ENCODE measurements at places on chromosomes 1 and 21.

DNA sequence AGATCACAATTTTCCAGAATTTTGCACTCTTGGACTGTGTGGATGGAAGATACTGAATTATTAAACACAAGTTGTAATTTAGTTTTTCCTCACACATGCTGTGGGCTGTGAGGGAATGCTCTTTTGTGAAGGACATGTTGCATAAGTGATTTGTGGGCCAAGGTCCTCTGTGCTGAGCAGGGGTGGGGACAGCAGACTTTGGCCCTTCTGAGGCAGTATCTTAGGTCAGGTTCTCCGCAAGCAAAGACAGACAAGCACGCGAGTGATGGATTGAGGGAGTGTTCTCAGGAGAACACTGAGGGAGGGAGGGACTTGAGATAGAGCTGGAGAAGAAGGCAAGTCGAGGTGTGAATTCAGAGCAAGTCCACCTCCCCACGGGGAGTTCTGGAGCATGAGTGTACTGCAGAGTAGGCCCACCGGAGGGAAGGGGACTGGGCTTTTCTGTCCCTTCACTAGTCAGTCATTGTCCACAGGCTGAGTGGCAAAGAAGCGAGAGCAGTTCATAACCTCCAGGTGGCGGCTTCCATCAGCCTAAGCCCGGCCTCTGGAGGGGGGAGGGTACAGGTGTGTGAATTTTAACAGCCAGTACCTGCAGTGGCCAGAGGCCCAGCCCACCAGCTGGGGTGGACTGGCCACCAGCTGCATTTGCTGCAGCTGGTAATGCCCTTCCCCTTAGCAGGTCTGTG, 19.1 kb upstream of the CD101 start:
- DNase-seq = no peak

- peak; percentile 41 for DNase-seq
These were observed 4.5 kb upstream of the IL10RB start for GRCh38 chr21:33261635-33262034.

DNA sequence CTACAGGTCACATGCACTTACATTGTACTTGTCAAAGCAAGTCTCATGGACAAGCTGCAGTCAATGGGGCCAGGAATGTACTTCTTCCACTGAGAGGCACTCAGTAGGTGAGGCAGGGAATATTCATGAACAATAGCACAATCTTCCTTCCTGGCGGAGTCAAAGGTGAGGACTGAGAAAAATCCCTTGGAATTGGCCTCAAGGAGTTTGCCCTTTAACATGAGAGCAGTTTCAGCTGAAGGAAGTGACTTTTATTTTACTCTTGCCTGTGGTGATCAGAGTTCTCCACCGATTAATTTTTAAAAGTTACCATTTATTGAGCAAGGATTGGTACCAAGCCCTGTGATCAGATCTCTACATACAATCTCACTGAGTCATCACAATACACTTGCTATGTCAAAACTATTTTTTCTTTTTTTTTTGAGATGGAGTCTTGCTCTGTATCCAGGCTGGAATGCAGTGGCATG, 11.2 kb upstream of the AK2 start:
- peak; percentile 39 for DNase-seq

- DNase-seq = peak; percentile 43
These were observed at the start of gene FAM43B for GRCh38 chr1:20551945-20552727. Gene FAM43B (plus strand): TSS chr1:20552573. CDS start chr1:20552974, 401 bp downstream.

GRCh38 chr1:170049176-170049800, 25.2 kb downstream of the KIFAP3 start:
- DNase-seq = no peak

DNA sequence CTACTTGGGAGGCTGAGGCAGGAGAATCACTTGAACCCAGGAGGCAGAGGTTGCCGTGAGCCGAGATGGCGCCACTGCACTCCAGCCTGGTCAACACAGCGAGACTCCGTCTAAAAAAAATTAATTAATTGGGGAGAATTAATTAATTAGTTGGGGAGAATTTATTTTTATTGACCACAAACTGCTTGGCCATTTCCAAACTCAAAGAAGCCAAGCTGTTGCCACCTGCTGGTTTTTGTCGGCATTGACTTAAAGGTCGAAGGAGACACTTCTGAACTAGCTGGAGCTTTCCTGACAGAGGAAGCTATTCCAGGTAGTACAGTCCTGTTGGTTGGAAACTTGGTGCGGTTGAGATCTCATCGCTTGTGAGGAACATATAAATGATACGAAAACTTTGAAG, 13.1 kb downstream of the MAP1LC3C start:
- DNase-seq = peak; percentile 30

DNA sequence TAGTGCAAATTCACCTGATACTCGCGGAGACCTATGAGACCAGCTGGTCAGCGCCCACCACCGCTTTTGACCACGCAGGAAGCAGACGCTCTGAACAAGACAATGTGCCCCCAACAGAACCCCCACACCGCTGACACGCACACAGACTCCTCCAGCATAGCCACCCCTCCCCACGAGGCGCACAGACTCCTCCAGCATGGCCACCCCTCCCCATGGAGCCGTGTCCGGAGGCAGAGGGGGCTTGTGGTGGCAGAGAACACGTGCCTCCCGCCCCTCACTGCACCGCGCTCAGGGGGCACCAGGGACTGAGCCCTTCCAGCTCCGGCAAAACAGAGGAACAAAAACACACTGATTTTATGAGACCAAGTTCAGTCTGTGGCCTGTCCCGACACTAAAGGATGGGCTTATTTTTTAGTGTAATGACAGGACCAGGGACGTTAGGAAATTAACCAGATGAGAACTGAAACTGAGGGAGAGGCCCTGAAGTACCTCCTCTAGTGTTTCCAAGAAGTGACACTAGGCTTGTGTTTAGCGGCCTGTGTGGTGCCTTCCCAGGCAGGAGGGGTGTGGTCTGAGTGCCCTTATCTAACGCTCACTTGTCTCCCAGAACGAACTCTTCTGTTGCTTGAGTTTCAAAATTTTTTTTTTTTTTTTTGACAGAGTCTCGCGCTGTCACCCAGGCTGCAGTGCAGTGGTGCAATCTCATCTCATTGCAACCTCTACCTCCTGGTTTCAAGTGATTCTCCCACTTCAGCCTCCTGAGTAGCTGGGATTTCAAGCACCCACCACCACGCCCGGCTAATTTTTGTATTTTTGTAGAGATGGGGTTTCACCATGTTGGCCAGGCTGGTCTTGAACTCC, 10.0 kb upstream of the AGPAT3 start:
- DNase-seq = no peak

DNA sequence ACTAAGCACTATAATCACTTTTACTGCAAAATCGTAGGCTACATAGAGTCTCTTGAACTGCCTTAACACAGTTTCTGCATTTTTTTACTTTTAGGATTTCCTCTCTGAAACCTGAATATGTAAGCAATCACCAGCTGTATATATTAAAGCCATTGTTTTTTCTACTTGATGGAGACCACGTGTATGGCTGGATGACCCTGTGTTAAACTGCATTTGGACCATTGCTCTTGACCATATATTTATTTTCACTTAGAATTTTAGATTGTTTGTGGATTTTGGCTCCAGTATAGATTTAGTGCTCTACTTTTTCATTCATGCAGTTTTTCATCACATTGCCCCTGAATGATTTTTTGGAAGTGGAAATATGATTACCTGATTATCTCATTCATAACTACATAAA, 320.5 kb upstream of the SGIP1 start:
- DNase-seq = no peak

DNA sequence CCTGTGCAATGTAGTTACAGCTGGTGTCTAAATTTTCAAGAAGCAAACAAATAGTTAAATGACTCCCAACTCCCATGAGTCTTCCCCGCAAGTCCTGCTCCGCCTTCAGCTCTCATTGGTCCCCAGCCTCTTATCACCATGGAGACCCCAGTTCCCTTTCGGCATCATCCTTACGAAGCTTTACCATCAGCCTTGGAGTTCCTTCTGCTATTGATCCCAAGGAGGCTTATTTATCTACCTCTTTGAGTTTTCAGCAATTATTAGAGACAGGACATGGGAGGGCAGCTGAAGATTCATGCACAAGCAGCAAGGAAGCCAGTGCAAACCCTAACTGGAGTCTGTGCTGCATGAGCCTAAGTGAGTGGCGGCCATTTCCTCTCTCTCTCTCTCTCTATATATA, 12.3 kb downstream of the KCNA2 start:
- DNase-seq = no peak

DNA sequence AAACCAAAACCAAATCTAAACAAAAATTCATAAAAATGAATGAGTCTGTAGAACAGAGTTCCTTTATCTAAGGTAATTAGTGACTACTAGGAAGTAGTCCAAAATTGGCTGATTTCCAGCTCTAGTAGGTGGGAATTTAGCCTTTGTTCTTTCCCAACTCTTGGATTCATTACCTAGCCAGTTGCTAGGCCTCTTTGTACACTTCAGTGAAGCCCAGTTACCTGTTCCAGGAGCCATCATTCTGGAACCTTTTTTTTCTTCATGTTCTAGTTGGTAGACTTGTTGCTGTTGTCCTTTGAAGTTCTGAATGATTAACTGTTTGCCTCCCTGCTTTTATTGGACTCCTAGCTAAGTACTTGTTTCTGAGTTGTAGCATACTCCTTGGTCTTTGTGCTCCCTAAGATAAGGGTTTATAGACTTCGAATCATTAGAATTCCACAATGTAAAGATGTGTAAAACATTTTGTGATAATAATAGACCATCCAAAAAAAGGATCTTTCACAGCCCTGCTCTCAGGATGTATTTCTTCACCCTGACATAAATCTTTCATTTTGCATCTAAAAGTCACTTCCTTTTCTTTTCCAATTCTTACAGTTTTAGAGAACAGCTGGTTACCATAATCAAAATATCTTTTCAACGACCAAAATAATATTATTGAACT, 9.8 kb downstream of the PLA2G4A start:
- DNase-seq = no peak

DNA sequence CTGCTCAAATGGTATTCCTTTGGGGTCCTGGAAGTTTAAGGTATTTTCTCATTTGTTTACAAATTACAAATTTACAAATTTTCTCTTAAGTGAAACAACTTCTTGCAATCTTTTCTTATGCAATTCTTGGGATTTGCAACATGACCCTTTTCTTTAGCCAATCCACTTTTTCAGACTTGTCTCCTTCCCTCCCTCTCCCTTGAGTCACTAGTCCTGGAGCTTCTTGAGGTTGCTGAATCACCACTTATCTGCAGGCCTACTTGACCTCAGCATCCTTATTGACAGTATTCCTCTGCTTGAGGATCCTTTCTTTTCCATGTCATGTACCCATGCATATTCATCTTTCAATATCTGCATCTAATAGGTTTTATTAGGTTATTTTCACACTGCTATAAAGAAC, 302.8 kb upstream of the ADAMTS5 start:
- DNase-seq = peak; percentile 92

- no peak for DNase-seq
These were observed at the start of gene GABRD for GRCh38 chr1:2019172-2019543. Gene GABRD (plus strand): TSS chr1:2019345. CDS start chr1:2019424, 79 bp downstream.

DNA sequence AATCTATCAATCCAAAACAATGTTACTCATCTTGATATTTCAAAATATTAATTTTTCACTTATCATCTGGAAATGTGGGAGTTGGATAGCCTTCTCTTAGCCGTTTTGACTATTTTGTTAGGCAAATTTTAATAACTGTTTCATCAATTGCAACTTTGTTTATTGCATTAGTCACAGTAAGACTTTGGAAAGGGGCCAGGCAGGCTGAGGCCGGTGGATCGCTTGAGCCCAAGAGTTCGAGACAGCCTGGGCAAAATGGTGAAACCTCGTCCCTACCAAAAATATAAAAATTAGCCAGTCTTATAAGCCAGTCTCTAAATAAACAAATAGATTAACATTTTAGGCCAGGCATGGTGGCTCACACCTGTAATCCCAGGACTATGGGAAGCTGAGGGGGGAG, 113.0 kb upstream of the NR5A2 start:
- no peak for DNase-seq

DNA sequence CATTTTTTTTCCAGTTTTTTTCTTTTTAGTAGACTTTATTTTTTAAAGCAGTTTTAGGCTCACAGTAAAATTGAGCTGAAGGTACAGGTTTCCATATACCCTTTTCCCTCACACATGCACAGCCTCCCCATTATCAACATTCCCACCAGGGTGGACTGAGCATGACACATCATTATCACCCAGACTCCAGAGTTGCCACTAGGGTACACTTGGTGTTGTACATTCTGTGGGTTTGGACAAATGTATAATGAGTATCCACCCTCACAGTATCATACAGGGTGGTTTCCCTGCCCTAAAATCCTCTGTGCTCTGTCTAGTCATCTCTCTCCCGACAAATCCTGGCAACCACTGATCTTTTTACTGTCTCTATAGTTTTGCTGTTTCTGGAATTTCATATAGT, 3.0 kb upstream of the AIM2 start:
- DNase-seq = no peak

DNA sequence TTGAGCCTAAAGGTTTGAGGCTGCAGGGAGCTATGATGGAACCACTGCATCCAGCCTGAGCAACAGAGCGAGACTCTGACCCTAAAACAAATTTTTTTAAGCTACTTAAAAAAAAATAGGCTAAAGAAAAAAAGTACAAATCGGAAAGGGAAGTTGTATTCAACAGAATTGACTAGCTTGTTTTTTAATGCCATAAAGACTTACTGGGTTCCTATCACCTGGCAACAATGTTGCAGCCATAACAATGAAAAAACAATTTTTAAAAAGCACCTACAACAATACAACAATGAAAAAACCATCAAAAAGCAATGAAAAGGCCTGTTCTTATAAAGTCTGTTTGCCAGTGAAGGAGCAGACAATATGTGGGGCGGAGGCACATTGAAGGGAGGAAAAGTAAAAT, 20.1 kb upstream of the PIGK start:
- no peak for DNase-seq

GRCh38 chr21:38448671-38449385, 49.4 kb downstream of the ERG start:
- peak; percentile 75 for DNase-seq

- no peak for DNase-seq
These were observed 15.0 kb upstream of the SARS1 start for GRCh38 chr1:109198745-109199144.

DNA sequence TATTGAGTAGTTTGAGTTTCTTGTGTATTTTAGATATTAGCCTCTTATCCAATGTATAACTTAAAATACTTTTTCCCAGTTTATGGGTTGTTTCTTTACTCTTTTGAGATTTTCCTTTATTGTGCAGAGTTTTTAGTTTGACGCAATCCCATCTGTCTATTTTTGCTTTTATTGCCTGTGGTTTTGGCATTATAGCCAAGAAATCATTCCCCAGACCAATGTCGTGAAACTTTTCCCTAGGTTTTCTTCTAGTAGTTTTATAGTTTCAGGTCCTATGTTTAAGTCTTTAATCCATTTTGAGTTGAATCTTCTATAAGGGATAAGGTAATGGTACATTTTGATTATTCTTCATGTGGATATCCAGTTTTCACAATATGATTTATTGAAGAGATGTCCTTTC, 87.6 kb downstream of the LEPR start:
- DNase-seq = no peak

- peak; percentile 99 for DNase-seq
These were observed at the start of gene ILF2 for GRCh38 chr1:153670859-153671627. Gene ILF2 (minus strand): TSS chr1:153670993. CDS start chr1:153670922, 71 bp downstream.

- DNase-seq = peak; percentile 60
These were observed 60.3 kb upstream of the KRTAP19-8 start for GRCh38 chr21:31098576-31099005.

DNA sequence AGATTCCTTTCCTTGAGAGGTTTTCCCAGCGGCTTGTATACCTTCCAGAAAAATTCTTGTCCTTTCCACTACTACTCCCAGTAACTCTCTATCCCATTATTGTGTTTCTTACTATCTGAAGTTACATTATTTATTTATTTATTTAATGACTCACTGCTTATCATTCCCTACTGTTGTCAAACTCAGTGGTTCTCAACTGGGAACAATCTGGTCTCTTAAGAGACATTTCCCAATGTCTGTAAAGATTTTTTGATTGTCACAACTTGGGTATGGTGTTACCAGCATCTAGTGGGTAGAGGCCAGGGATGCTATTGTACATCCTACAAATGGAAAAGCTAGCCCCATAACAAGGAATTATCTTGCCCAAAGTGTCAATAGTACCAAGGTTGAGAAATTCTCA, 771.5 kb upstream of the ADGRL2 start:
- DNase-seq = peak; percentile 2
